Glomerular endothelial cell (primary cell): ENCODE measurements at places on chromosomes 16 and 17.

DNA sequence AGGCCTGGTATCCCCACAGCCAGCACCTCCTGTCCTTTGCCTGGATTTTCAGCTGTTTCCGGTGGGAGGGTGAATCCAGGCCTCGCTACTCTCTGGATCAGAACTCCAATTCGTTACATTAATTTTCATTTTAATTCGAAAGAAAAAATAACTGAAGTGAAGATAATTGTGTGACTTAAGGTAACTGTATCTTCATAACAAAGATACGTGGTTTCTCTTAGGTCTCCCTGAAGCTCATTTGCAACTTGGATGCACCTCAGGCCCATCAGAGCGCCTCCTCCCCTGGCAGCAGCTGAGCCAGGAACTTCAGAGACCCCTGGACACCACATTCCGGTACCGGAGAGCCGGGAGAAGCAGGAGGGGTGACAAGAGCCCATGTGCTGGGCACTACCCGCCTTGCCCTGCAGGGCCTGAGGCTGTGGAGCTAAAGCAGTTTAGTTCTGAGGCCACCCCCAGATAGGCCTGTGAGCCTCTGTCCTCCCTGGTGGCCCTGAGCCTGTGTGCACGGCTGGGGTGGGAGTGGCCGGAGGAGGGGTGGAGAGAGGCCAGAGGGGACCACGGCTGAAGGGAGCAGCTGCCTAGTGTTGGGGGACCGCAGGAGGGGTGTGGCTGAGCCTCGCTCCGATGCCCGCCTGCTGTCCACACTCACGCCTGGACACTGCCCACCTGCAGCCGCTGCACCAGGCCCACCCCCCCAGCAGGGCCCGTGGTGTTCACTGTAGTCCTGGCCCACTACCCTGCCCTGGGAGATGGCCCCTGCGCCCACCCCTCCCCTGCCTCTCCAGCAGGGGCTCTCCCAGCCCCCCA lies 11.4 kb upstream of the DUS1L start:
- DNase-seq, result no peak

GRCh38 chr16:23504453-23505179 lies 5.7 kb downstream of the GGA2 start:
- peak; percentile 75 for DNase-seq

DNA sequence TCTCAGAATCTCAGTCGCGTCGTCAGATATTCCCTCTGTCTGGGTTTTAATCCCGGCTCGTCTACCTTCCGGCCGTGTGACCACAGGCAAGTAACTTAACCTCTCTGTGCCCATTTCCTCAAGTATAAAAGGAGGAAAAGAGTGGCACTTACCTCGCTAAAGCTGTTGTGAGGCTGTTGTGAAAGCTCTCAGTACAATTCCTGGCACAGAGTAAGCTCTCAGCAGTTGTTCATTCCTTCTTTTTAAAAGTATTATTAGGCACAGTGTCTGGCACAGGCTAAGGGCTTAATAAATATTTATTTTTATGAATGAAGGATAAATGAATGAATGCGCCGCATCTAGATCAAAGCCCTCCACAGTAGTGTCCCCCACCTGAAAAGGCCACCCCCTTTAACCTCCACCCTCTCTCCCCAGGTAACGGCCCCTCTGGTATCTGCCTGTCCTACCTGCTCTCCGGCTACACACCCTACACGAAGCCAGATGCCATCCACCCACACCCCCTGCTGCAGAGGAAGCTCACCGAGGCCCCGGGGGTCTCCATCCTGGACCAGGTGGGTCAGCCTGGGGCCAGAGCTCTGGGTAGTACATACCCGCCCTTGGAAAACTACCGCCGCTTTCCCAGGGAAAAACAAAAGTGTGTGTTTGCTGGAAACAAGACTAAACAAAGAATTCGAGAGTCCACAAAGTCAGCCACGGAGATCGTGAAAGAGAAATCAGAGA lies 6.0 kb downstream of the OSGIN1 start:
- DNase-seq, result no peak

DNA sequence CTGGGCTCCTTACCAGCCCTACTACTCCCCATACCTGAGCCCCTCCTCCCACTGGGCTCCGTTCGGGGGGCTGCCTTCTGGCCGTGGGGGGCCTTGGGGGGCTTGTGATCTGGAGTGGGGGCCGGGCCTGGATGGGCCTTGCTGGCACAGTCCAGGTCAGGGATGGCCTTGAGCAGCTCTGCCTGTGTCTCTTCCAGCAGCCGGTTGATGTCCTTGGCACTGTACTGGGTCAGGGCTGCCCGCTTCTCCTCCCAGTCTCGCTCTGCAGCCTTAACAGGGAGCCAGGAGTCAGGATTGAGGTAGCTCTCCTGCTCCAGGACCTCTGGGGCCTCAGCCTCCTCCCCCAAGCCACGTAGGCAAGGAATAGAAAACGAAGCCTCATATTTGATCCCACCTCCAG lies 54.6 kb downstream of the SRCIN1 start:
- DNase-seq, result no peak

- DNase-seq, result no peak
Measured at GRCh38 chr16:68715471-68715870, 21.6 kb upstream of the CDH1 start.

- DNase-seq, result no peak
Measured at GRCh38 chr17:62787366-62787765, 20.7 kb downstream of the MARCHF10 start.

DNA sequence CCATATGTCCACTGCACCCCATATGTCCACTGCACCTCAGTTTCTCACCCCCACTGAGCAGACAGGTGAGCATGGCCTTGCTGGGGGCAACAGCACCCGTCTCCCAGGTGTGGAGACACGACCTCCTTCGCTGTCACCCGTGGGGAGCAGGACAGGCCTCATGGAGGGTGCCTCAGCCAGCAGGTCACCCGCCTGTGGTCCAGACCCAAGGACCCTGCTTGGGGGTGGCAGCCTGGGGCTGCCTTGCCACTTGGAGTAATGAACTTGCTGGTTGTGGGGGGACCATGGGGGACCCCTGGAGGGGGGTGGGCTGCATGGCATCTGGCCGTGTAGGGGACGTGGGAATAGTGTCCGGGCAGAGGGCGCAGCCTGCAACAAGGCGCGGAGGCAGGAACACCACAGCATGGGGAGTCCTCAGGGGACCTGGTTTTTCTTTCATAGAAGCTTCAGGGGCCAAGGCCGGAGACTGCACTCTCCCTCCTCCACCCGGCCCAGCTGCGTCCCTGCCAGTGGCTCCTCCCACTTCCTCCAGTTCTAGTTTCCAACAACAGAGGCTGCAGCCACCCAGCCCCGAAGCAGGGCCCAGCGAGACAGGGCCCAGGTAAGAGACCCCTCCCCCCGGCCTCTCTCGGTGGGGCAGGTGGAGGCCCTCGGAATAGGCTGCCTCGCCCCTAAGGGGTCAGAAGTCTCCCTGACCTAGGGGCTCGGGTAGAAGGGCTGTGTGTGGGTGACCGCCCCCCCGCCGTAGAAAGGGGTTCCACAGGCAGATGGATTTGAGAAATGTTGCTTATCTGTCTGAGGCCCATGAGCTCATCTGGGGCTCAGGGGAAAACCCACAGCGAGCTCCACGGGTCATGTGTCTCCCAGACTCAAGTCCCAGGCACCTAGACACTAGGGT lies at the start of gene NHLRC4:
TSS of gene NHLRC4 (plus strand) at position 531 of the 898 bp plus-strand sequence. CDS start 1,043 bp downstream, outside the sequence.
- DNase-seq, result no peak

GRCh38 chr16:61042737-61043136 lies 993.5 kb downstream of the CDH8 start:
- no peak for DNase-seq

- DNase-seq, result no peak
Measured at GRCh38 chr17:57811638-57812280, 38.1 kb downstream of the MRPS23 start.

GRCh38 chr16:67647111-67647651 lies 2.2 kb downstream of the CARMIL2 start:
- DNase-seq, result no peak

- DNase-seq, result no peak
Measured at GRCh38 chr16:86609115-86609514, 30.8 kb downstream of the FOXL1 start.

- DNase-seq, result no peak
Measured at GRCh38 chr17:37239690-37240334, 136.0 kb upstream of the C17orf78 start.

GRCh38 chr17:65987988-65988387 lies 203.9 kb downstream of the CEP112 start:
- peak; percentile 29 for DNase-seq

- DNase-seq, result no peak
Measured at GRCh38 chr17:80187515-80187941, 17.7 kb downstream of the CARD14 start.

GRCh38 chr17:61492759-61493526 lies 40.7 kb downstream of the TBX4 start:
- DNase-seq, result no peak

DNA sequence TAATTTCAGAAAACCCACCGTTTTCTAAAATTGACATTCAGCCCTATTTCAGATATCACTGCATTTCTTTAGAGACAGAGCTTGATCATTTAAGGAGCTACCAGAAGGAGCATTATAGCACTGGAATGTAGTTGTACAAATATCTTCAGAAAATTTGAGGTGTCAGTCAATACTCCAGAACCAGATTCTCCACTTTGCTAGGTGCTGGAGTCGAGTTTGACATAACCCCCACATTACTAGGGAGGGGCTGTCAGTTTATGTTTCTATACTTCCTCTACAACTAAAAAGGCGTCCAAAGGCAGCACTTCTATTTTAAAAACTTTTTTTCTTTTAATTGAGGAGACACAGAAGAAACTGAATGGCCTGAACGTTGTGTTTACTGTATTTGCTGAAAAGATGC lies 892 bp upstream of the KIAA0513 start:
- no peak for DNase-seq
